ENCODE measurements at places on chromosomes 4 and X. TPM values are rescaled to one million over a fixed set of nuclear protein-coding genes. Genes with fewer than 3 reads are reported as not detected.

ABLIM2 gene
- total RNA-seq: 0.23 TPM

FMR1NB gene
- total RNA-seq: not detected

GNRHR gene
- total RNA-seq: not detected

ENPEP gene
- 0.07 TPM for total RNA-seq

MAGEA10 gene
- total RNA-seq: not detected

BTK gene
- not detected for total RNA-seq

APOO gene
- total RNA-seq: 19.7 TPM

All from airway epithelial cell (primary cell).